A549 treated with AZD2906 at 1 μM for 4 hours (cell line): ENCODE measurements at places on chromosomes 1 and 21. TPM values are rescaled to one million over a fixed set of nuclear protein-coding genes. Genes with fewer than 3 reads are reported as not detected.

Gene TPRG1L
- 27.2 to 31.5 TPM (median 29.8 TPM) in 5 replicates for total RNA-seq

Gene MYCL
- total RNA-seq = 0.82 to 1.6 TPM (median 1.2 TPM) in 5 replicates

Gene FAAH
- total RNA-seq = 0.46 to 1.1 TPM (median 0.62 TPM) in 5 replicates

Gene ADORA1
- 0.51 to 0.61 TPM (median 0.56 TPM) in 5 replicates for total RNA-seq

Gene SLAMF7
- total RNA-seq = 1.0 to 2.2 TPM (median 1.6 TPM) in 5 replicates

Gene PIGP
- total RNA-seq = 14.5 to 15.8 TPM (median 15.3 TPM) in 5 replicates

Gene ADAM30
- not detected in 5 replicates for total RNA-seq

Gene C8A
- not detected in 5 replicates for total RNA-seq
